ENCODE measurements at places on chromosomes 2 and 18.

- DNase-seq: no peak
These were observed 61.7 kb downstream of the ZAP70 start for GRCh38 chr2:97775074-97775473.

- no peak for DNase-seq
These were observed 85.7 kb downstream of the COBLL1 start for GRCh38 chr2:164755952-164756351.

DNA sequence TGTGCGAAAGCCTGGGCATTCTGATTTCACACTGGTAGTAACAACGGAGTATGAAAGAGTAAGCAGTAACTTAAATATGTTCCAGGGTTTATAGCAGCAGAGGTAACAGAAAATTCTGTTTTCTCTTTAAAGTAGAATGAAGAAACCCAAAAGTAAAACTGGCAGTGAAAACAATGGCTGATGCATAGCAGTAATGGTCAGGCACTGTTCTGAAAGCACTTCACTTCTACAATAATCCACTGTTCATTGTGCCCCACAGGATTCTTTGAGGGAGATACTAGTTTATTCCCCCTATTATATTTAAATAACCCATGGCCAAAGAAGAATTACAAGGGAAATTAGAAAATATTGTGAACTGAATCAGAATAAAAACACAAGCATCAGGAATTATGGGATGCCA lies 9.3 kb upstream of the DNAJC10 start:
- DNase-seq: no peak

GRCh38 chr18:9926977-9927376 lies 13.2 kb downstream of the VAPA start:
- no peak for DNase-seq

- no peak for DNase-seq
These were observed 53.6 kb upstream of the RNF152 start for GRCh38 chr18:61946449-61946848.

GRCh38 chr2:121159291-121160071 lies 125.5 kb downstream of the TFCP2L1 start:
- no peak for DNase-seq

DNA sequence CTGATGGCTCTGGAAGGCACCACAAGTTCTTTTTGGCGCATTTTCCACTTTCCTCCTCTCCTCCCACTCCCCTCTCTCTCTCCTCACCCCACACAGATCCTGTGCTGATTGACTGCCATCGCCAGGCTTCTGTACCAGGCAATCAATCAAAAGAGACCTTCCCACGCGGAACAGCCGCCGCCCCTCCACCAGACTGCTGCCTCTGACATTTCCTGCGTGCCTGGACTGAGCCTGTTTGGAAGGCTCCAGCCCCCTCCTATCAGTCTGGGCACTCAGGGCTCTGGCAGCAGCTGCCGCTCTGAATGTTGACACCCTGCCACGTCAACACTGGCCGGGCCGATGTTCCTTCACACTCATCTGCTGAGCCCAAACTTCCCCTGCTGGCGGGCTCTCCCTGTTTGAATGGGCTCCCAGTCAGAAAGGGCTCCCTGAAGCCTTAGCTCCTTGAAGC lies 467.7 kb downstream of the EPHA4 start:
- DNase-seq: peak; percentile 1

DNA sequence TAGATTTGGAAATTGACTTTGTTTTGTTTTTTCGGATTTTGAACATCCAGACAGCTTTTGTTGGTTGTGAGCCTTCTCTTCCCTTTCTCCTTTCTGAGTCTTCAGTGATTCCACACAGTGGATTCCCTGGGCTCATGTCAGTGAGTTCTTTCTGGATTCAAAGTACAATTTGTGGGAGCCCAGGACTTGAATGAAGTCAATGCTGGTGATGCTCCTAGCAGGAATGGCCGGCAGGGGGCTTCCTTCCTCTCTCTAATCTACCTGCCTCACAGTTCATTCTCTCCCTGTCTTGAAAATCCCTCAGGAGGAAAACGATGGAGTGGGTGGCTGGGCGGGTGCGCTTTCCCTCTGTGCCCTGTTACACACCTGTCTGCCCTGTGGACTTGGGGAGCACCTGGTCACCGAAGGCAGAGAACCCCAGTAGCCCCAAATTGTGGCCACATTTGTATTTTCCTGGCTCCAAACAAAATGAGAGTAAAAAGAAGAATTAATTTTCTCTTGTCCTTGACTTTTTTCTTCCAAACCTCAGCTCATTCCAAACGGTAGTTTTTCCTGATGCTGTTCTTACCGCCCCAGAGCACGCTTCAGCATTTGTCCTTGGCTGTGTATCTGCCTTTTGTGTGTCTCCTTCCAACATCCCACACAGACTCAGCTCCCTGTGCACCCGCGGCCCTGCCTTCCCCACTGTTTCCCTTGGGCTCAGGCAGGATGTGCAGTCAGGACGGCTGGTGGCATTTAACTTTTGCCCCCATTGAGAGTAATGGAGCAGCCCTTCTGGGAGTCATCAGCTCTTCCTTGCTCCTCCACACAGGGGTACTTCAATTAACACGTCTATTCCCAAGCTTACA lies 86.6 kb downstream of the MARCO start:
- DNase-seq: no peak

DNA sequence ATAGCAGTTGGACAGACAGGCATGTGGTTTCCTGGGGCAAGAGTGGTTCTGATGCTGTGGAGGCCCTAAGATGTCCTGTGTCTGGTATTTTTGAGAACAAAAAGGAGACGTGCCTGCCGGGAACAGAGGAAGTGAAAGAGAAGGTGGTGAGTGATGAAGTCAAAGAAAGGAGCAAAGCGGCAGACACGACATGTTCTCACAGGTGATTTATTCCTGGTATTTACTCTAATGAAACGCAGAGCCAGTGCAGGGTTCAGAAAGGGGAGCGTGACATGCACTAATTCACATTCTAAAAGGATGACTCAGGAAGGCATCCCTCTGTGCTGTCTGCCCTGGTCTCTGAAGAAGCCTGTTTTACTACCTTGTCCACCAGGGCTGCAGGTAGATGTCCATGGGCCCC lies 211.0 kb downstream of the KCNE4 start:
- DNase-seq: no peak

DNA sequence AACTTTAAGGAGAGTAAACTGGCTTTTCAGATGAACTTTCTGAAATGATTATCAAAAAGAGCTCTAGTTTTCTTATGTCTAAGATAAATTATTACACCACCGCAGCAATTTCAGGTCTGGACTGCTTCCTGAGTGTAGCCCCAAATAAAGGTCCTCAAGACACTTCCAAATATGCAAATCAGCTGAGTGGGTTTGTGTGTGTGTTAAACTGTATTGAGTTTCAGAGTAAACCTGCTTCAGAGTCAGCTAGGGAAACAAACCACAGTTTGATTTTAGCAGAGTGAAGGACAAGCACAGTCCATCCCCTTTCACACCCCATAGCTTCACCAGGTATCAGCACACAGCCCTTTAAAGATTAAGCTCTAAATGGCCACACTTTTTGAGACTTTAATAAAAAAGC lies 168.7 kb downstream of the NRXN1 start:
- DNase-seq: no peak

DNA sequence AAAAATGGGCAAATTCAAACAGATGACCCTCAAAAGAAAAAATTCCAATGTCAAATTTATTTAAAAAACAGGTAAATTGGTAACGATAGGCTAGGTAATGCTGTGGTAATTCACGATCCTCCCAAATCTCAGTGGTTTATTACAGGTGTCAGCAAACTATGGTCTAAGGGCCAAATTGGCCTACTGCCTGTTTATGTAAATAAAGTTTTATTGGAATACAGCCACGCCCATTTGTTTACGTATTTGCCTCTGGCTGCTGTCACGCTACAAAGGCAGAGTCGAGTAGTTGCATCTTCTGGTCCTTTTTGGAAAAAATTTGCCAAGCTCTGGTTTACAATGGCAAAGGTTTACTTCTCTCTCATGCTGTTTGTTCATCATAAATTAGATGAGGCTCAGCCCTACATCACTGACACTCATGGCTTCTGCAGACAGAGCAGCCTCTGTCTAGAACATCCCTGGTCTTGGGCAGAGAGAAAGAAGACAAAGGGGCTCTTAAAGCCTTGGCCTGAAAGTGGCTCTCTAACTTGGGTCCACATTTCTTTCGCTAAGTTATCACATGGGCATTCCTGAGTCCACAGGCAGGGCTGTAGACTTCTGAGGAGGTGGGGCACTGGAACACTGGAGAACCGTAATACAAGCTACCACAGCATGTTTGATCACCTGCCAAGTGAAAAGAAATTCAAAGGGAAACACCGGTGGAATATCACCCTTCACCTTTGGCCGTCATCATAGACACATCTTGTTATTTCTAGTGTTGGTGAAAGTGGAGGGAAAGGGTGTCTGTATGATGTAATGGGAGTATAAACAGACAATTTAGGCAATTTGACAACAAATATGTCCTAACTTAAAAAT lies 34.8 kb downstream of the SP110 start:
- DNase-seq: no peak

DNA sequence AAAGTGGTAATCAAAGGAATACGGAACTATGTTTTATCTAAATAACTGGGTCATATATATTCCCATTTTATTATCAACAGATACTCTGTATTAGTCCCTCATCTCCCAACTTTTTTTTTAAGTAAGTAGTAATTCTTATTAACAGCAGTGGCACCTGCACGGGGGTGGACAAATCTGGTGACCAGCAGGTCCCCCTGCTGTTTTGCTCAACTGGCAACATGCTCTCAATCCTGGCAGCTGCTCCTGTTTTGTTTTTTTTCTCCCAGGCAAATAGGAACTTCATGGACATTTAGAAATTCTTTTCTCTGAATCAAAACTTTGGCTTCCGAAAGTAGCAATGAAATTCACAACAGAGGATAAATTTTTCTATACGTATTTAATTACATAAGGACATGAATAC lies 193.5 kb downstream of the SS18 start:
- DNase-seq: no peak

GRCh38 chr2:118990757-118991545 lies 49.0 kb downstream of the MARCO start:
- no peak for DNase-seq

DNA sequence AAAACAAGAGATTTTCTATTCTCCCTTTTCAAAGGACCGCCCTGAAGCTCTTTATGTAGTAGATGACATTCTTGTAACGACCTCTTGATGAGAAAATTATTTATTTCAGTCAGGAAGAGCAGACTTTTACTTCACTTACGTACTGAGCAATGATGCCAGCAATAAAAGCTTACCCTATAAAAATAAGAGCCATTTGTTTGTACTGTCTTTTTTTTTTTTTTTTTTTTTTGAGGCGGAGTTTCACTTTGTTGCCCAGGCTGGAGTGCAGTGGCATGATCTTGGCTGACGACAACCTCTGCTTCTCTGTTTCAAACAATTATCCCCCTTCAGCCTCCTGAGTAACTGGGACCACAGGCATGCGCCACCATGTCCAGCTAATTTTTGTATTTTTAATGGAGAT lies 39.2 kb downstream of the CRIM1 start:
- no peak for DNase-seq

- DNase-seq: no peak
These were observed 33.9 kb downstream of the SLC4A3 start for GRCh38 chr2:219661197-219661954.

GRCh38 chr2:230599853-230600252 lies 112.8 kb upstream of the CAB39 start:
- no peak for DNase-seq

- DNase-seq: no peak
These were observed 73.6 kb downstream of the NRP2 start for GRCh38 chr2:205755923-205756322.

DNA sequence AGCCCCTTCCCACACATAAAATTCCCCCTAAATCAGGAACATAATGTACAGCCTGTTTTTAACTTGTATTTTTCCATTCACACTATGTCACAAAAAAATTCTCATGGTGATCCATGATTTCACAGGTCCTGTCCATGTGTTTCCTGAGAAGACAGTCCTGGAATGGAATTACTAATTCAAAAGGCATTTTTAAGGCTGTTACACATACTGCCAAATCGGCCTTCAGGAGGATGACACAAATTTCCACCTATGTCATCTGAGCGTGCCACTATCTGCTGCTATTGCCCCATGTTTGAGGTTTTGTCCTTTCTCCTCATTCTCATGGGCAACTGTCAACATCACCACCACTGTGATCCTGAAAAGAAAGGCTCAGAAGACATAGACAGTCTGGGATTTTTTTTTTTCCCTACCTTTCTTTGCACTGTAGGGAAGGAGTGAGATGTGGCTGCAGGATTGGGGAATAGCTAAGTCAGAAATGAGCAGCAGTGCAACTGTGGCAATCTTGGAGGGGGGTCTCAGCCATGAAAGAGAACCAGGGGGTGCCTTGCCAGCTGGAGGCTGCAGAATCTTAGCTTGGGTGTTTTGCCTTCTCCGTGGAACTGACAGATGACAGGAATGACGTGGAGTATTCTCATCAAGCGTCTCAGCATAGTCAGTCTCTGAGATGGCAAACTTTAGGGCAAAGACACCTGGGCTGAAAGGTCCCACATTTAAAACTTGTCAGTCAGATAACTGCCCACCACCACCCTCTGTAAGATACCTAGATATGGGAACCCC lies 73.4 kb downstream of the MARCHF4 start:
- no peak for DNase-seq

DNA sequence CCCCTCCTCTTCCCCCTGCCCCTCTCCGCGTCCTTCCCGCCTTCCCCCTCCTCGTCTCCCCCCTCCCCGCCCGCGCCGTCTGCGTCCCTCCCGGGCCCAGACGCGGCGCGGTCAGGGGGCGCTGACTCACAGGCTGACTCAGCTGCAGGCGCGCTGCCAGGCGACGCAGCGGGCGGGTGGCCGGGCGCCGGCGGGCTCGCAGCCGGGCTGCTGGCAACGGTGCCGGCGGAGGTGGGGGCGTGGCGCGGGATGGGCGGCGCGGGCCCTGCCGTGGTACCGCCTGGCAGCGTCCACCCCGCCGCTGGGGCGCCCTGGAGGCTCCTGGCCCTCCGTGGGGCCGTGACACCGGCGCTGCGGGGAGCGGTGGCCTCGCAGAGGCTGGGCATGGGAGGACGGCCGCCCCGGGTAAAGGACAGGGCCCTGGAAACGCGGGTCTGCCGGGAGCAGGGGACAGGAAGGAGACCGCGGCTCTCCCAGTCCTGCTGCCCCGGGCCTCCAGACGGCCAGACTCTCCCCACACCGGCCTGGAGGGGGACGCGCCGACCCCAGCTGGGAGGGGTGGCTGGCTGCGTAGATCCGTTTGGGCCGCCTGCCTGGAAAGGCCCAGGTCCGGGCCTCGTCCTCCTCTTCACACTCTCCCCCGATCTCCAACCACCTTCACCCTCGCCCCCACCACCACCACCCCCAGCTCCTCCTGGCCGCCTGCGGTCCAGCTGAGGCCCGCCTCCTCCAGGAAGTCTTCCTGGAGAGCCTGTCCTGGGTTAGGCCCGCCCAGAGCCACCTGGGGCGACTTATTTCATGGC lies 10.0 kb upstream of the PROC start:
- peak; percentile 93 for DNase-seq

DNA sequence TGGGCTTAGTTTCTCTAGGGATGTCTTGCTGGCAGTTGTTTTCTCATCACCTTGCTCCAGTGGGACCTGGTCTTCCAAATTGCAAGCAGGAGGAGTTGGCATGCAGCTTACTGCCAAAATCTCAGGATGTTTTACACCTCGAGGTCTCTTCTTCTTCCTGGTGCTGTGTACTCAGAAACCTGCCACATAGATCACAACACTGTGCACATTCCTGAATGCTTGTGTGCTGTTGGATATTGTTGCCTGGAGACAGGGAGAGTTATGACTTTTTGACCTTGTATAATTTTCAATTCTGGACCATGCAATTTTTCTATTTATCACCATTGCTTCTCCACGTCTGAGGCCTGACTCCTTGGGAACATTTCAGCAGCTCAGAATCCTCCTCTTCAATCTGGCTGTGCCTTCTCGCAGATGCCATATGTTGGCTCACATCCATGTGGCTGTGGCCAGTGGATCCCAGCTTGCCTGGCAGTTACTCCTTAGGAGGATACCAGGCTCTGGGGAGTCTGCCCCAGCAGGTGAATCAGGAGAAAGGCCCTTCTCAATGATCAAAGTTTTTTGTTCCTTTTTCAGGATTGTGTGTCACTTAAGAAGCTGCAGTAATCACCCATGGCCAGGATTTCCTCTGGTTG lies 489.3 kb downstream of the TSN start:
- DNase-seq: no peak

Measured in inflammatory macrophage treated with lipopolysaccharide for 1 hour (primary cell).